Nucleus accumbens (tissue), 56 donors: ENCODE measurements at places on chromosomes 5 and 9.

GRCh38 chr5:17364987-17365810 is 132.8 kb upstream of the TAF11L2 start:
- DNase-seq, result no peak

DNA sequence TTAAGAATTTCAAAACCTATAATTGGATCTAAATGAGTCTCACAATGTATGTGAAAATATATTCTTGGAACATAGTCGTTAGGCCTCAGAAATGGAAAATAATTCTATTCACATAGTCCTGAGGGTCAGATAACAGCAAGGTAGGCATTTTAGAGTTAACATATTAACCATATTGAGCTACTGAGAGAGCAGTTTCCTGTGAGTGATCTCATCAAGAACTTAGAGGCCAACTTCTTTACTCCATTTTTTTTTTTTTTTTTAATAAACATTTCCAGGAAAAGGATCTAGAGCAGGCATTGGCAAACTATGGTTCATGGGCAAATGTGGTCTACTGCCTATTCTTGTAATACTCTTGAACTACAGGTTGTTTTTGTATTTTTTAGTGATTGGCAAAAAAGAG is 26.6 kb downstream of the RAB24 start:
- no peak for DNase-seq

- DNase-seq, result no peak
Measured at GRCh38 chr9:98150721-98151120, 31.7 kb upstream of the TRIM14 start.

DNA sequence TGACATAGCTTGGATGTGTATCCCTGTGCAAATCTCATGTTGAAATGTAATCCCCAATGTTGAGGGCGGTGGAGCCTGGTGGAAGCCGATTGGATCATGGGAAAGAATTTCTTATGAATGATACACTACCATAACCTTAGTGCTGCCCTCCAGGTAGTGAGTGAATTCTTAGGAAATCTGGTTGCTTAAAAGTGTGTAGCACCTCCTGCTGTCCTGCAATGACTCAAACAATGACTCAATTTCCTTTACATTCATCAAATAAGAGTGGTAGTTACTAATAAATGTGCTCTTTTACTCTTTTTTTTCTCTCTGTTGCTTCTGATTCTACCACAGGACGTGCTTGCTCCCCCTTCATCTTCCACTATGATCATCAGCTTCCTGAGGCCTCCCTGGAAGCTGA is 1696.0 kb upstream of the CDH9 start:
- DNase-seq, result no peak

- no peak for DNase-seq
Measured at GRCh38 chr9:134315716-134316448, 10.4 kb upstream of the RXRA start.

DNA sequence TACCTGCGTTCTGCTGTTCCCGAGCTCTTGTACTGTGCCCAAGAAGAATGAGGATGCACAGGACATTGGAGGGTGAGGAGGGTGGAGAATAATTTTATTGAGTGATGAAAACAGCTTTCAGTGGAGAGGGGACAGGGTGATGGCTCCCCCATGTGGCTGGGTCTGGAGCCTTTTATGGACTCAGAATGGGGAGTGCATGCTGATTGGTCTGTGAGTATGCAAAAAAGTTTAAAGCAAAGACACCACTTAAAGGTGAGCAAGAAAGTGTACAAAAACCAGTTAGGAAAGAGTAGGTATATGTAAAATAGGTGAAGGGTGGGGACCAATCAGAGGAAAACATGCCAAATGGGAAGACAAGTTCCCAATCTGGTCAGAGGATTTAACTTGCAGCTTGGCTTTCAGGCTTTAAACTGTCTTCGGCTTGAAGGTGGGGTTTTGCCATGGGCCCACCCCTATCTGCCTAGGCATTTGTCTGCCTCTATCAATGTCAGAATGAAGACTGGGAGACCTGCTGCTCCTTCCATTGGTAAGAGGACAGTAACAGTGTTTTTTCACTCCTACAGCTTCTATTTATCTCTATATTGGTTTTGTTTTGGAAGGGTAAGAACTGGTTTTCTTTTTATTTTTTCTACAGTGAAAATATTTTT is 118.0 kb upstream of the RAI14 start:
- no peak for DNase-seq
